ENCODE measurements at places on chromosomes 1 and 21. TPM values are rescaled to one million over a fixed set of nuclear protein-coding genes. Genes with fewer than 3 reads are reported as not detected.

DNA sequence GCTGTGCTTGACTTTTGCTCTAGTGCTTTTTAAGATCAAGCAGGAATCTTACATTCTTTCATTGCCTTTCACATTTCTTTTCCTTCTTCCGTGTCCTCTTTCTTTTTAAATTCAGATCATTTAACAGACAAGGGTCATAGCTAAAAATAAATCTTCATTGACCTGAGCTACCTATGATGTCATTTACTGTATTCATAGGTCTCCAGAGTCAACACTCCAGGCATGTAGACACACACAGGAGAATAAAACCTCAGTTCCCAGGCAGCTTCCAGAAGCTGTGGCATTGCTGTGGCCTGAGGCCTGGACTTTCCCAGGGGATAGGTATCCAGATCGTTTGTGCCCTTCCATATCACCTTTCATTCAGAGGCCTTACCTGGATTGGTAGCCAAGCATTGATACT, 38.5 kb upstream of the ENAH start:
- DNase-seq = no peak

HOOK1 gene
- total RNA-seq = not detected

GRCh38 chr1:47647327-47647845, 209.5 kb downstream of the FOXD2 start:
- DNase-seq = no peak

GRCh38 chr21:26769613-26770188, 75.5 kb downstream of the ADAMTS1 start:
- DNase-seq = no peak

- no peak for DNase-seq
Measured at GRCh38 chr1:163912170-163912884, 590.6 kb downstream of the NUF2 start.
